IPS DF 6.9 (cell line): ENCODE measurements at places on chromosomes 5 and 9.

GRCh38 chr9:80375477-80375876 is 803.7 kb downstream of the TLE4 start:
- no peak for DNase-seq

DNA sequence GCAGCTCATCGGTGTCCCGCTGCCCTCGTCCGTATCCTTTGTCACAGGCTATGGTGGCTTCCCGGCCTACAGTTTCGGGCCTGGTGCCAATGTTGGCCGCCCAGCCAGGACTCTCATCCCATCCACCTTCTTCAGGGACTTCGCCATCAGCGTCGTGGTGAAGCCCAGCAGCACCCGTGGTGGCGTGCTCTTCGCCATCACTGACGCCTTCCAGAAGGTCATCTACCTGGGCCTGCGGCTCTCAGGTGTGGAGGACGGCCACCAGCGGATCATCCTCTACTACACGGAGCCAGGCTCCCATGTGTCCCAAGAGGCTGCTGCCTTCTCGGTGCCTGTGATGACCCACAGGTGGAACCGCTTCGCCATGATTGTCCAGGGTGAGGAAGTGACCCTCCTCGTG is 41.9 kb downstream of the COL15A1 start:
- DNase-seq, result no peak

GRCh38 chr5:96045888-96046287 is 84.2 kb upstream of the ELL2 start:
- no peak for DNase-seq

DNA sequence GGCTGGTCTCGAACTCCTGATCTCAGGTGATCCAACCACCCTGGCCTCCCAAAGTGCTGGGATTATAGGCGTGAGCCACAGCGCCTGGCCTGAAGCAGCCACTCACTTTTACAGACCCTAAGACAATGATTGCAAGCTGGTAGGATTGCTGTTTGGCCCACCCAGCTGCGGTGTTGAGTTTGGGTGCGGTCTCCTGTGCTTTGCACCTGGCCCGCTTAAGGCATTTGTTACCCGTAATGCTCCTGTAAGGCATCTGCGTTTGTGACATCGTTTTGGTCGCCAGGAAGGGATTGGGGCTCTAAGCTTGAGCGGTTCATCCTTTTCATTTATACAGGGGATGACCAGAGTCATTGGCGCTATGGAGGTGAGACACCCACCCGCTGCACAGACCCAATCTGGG is 1.5 kb downstream of the CA9 start:
- no peak for DNase-seq

GRCh38 chr5:41670854-41671479 is 160.6 kb upstream of the PLCXD3 start:
- no peak for DNase-seq

- DNase-seq, result no peak
Measured at GRCh38 chr9:111728617-111729366, 65.9 kb downstream of the SHOC1 start.

GRCh38 chr5:142821733-142822487 is 51.7 kb downstream of the ARHGAP26 start:
- no peak for DNase-seq

DNA sequence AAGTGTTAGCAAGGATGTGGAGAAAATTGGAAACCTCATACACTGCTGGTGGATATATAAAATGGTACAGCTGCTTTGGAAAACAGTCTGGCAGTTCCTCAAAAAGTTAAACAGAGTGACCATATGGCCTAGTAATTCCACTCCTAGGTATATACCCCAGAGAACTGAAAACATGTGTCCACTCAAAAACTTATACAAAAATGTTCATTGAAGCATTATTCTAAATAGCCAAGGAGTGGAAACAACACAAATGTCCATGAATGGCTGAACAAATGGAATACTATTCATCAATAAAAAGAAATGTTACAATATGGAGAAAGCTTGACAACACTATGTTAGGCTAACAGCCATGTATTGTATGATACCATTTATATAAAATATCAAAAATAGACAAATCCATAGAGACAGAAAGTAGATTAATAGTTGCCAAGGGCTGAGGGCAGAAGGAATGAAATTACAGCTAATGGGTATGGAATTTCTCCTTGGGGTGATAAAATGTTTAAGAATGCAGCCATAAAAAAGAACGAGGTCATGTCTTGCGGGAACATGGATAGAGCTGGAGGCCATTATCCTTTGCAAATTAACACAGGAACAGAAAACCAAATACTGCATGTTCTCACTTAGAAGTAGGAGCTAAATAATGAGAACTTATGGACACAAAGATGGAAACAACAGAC is 33.6 kb upstream of the FBP1 start:
- DNase-seq, result no peak

DNA sequence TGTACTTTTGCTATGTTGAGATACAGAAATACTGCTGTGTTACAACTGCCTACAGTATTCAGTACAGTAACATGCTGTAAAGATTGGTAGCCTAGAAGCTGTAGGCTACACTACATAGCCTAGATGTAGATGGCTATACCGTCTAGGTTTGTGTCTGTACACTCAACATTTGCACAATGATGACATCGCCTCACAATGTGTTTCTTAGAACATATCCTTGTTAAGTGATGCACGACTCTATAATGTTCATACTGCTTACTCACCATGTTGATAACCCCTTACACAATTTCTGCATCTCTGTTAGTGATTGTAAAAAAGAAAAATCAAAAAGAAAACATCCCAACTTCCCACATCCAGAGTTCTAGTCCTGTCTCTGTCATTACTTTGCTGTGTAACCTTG is 450.0 kb downstream of the CCDC171 start:
- DNase-seq, result no peak
